DND-41 (cell line): ENCODE measurements at places on chromosomes 2 and 18.

DNA sequence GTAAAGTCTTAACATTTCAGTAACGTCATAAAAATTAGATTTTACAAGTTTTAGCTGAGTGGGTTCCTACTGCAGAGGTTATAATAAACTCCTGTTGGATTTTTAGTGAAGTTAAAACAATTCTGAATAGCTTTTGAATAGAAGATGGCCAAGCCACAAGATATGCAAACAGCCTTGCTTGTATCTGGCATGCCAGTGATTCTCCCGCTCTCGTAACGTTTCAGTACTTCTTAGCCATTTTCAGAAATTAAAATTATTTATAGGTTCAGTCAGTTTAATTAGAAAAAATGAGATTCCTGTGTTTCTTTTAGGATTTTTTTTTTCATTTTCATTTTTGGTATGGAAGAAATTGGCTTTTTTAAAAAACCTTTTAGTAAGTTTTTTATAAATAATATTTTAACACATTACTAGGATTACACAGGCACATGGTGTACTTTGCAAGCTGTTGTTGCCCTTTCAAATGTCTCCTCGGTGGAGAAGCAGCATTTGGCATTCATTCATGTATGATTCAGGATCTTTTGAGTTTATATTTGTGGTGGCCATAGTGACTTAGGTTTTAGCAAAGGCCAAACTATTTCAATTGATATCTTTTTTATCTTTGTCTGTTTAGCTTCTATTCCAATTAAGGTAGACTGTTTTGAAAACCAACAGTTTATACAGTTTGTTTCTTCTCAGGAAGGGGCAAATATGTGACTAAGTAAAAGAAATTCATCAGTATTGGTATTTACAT lies 30.6 kb upstream of the RND3 start:
- DNase-seq: no peak

DNA sequence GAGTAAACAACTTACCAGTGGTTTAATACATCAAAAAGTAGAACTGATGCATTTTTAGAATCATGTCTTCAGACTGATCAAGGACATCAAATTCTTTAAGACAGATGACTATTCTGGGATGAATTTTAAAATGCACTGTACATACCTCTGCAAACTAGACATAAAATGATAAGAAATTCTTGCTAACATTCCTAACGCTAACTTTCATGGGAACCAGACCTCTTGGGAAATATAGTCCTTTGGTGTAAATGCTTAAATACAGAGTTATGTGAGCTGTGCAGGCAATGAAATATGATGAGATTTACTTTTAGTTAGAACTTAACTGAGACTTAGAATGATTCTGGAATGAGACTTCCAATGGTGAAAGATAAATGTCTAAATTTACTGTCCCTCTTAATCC lies 562.0 kb downstream of the NR4A2 start:
- DNase-seq: no peak

DNA sequence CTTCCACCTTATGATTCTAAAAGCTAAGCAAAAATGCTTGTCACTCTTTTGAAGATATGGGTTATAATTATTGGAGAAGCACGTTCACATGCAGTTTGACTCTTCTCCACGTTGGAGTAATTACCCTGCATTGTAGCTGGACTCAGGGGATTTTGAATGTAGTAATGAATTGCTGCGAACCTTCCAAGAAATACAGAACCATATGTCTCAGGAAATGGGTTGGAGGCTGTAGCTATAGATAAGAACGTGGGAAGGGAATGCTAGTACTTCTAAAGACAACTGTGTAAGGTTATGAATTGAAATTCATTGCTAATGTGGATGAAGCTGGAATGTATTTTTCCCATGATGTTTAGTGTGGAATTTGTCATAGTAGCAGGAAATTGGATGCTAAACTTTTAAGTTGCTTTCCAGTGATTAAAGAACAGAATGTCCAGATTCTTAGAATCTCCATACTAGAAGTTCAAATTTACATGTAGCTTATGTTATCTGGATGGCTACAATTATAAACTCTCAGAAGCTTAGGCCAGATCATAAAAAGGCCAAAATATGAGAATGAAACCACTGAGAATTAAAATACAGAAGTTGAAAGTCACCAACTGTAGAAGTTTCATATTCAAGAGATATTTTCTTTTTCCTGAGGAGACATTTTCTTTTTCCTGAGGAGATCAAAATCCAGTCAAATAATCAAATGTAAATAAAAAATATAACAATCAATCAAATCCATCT lies 27.3 kb upstream of the SPOPL start:
- DNase-seq: no peak

DNA sequence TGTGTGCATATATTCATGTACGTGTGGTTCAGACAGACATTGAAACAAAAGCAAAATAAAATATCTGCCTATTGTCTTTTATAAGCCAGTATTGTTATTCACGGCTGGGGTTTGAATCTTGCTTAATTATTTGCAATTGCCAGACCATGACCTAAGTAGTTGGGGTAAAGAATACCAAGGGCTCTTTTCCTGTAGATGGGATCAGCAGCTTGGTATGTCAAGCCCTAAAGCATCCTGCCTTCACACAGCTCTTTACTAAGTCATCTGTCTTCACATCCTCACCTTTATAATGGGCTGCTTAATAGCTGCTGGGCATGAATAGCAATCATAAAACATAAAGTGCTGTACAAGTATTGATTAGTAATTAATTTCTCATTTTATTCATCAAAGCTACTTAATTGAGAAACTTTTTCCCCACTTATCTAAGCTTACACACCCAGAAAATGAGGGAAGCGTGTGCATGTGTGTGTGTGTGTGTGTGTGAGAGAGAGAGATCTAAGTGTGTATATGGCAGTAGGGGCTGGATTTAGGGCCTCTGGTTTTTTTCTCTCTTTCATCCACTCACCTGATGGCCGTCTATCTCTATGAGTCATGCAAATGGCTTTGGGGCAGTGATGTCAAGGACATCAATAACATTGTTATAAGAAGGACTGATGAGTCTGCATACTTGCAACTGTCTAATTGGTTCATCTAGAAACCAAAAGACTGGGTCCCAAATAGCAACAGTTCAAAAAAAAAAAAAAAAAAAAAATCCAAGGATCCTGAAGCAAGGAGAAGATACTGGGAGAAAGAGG lies 244.1 kb upstream of the TNP1 start:
- DNase-seq: no peak

- DNase-seq: no peak
Measured at GRCh38 chr2:146239392-146240135, 1605.3 kb upstream of the ACVR2A start.

DNA sequence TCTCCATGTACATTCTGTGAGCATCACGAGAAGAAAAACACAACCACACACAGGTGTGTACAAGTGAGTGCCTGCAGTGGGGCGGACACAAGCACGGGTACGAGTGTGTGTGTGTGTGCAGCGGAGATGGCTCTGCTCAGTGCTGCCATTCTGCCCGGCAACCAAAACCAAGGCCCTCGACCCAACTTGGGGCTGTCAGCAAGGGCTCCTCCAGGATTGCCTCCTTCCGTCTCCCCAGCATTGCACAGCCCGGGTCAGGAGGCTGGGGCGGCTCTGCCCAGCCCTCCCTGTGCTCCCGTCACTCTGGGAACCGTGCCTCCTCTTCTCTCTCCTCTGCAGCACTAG lies 66.5 kb downstream of the PXDN start:
- DNase-seq: no peak

- DNase-seq: no peak
Measured at GRCh38 chr2:144261966-144262365, 258.0 kb downstream of the ZEB2 start.

DNA sequence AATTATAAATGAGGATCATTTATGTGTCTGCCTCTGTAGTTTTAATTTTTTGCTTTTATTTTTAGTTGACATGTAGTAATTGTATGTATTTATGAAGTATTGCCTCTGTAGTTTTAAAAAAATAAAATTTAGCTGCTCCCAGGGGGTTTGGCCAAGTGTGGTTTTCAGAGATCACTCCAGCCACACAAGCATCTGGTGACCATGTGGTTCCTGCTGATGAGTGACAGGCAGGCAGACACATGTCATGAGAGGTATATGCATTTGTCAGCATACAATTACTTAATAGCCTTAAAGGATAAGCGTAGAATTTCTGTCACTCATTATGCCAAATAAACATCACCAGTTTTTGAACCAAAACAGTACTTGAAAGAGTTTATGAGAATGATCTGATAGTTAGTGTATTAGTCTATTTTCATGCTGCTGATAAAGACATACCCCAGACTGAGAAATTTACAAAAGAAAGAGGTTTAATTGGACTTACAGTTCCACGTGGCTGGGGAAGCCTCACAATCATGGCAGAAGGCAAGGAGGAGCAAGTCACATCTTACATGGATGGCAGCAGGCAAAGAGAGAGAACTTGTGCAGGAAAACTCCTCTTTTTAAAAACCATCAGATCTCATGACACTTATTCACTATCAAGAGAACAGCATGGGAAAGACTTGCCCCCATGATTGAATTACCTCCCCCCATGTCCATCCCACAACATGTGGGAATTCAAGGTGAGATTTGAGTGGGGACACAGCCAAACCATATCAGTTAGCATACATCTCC lies 29.6 kb downstream of the MREG start:
- no peak for DNase-seq

GRCh38 chr18:45549290-45549689 lies 66.0 kb upstream of the SLC14A2 start:
- DNase-seq: no peak

DNA sequence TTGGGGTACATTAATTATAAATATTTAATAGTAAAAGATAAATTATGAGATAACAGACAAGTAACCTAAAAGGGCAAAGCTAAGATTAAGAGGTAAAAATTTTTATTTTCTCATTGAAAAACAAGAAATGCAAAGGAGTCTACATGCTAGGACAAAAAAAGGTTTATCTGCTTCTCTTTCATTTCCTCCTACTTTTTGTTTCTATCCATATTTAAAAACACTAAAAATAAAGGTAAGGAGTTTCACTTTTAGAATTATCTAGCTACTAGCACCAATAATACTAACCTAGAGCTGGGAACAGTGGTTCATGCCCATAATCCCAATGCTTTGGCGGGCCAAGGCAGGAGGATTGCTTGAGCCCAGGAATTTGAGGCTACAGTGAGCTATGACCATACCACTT lies 1551.7 kb upstream of the SLC39A10 start:
- DNase-seq: no peak

GRCh38 chr2:12723736-12724463 lies 7.2 kb downstream of the TRIB2 start:
- no peak for DNase-seq

DNA sequence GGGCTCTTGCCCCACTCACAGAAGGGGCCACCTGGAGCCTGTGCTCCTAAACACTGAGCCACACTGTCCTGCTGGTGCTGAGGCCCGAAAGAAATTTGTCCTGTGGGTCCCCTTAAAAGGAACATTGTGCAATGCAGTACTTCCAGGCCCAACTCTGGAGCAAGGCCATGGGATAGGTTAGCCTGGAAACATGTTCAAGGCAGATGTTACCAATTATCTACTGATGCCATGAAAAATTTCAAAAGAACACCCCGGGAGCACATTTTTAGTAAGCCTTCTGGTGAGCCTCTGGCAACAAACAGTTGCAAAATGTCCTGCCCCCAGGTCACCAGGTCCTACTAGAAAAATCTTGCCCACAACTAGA lies 12.3 kb upstream of the PTMA start:
- no peak for DNase-seq
